COLO829 (cell line): ENCODE measurements at places on chromosomes 13 and 19.

DNA sequence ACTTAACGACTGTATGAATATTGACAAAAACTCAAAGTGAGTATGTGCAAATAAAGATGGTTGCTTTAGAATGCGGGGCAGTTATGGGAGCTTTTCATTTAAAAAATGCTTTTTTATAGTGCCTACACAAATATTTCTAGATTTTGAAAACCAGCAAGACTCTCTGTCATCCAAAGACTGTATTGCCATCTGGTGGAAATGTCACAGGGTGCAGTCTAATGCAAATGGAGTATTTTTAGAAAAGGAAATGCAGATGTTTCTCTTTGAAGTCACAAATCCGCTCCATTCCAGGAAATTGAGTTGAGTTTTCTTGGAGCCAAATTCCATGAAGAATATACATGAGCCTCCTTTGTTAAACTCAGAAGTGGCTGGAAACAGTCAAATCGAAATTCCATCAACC lies 2.3 kb upstream of the C1QTNF9B start:
- DNase-seq = peak; percentile 61

GRCh38 chr13:75368167-75368566 lies 113.8 kb downstream of the TBC1D4 start:
- DNase-seq = peak; percentile 30

DNA sequence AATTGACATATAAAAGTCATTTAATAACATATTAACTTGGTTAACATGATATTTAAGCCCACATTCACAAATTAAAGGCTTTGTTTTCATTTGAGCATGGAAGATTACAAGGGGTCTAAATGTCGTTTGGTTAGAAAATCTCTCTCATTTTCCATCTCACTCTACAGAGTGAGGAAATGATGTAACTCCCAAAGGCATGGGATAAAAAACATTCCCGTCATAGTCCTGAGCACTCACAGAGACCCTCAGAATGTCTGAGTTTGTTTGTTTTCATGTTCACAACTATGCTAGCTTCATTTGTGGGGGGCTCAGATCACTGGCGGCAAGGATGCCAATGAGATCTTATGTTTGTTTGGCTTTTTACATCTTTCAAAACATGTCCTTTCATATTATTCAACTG lies 307.5 kb downstream of the TBC1D4 start:
- no peak for DNase-seq

DNA sequence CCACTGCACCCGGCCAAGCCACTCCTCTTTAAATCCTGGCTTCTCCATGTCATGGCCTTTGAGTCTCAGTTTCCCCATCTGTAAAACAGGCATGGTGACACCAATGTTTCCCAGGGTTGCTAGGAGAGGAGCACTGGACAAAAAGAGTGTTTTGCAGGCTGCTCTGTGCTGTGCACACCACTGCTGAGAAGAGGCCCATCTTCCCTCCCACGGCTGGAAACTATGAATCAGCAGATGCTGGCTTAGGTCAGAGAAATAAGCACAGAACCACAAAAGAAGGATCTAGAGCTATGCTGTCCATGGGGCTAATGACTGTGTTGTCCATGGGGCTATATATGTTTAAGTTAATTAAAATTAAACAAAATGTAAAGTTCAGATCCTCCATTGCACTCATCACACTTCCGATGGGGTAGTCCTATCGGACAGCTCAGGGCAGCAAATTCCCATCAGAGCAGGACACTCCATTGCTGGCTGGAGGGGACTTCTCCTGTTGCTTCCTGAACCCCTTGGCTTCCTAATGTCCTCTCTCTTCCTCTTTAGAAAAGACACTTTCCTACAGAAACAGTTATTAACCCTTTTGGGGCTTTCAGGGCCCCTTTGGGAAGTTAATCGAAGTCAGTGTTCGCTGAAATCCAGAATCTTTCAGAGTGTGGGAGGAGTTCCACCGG lies 37.1 kb downstream of the TSHZ3 start:
- no peak for DNase-seq

GRCh38 chr13:53759016-53759415 lies 730.4 kb downstream of the OLFM4 start:
- no peak for DNase-seq

GRCh38 chr19:48102870-48103751 lies 7.5 kb downstream of the PLA2G4C start:
- DNase-seq = peak; percentile 53
